NCI-H774 (cell line): ENCODE measurements at places on chromosomes 1 and 21.

GRCh38 chr1:66436378-66437135, 97.4 kb upstream of the SGIP1 start:
- DNase-seq = no peak

DNA sequence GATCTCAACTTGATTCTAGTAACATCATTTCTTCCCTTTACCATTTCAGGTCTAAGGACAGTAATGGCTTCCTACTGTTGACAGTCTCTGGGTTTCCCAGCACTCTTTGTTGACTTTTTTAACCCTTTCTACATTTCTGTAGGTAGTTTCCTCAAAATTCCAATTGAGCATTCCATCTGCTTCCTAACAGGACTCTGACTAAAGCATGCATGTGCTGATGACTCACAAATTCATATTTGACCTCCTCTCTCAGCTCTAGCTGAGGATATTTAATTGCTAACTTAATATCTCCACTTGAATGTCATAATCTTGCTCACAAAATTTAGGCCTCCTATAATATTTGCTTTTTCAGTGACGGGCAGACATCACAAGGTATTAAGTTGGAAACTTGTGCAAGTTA, 93.3 kb upstream of the ZNHIT6 start:
- DNase-seq = no peak

DNA sequence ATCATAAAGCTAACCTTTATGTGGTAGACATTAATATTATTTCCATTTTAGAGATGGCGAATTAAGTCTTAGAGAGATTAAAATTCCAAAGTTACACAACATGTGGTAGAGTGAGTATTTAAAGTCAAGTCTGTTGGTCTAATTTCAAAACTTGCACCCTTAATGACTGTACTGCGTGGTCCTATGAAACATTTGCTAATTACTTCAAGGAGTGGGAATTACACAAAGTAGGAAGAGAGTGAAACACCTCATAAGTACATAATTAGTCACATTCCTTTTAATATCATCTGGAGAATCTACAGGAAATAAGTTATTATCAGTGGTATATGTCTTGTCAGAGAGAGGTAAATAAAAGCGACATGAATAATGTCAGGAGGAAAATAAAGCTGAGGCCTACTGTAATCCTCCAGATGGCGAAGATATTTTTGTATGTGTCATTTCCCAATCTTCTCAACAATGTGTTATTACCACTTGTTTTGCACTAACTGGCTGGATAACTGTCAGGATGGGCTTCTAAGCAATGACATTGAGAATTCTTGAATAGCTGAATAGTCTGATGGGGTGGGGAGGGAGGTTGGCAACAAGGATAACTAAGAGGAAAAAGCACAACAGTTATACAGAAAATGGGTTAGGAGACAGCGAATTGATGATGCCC, 95.5 kb downstream of the TNFSF18 start:
- DNase-seq = no peak

GRCh38 chr1:66134004-66134403, 341.3 kb downstream of the PDE4B start:
- DNase-seq = no peak

DNA sequence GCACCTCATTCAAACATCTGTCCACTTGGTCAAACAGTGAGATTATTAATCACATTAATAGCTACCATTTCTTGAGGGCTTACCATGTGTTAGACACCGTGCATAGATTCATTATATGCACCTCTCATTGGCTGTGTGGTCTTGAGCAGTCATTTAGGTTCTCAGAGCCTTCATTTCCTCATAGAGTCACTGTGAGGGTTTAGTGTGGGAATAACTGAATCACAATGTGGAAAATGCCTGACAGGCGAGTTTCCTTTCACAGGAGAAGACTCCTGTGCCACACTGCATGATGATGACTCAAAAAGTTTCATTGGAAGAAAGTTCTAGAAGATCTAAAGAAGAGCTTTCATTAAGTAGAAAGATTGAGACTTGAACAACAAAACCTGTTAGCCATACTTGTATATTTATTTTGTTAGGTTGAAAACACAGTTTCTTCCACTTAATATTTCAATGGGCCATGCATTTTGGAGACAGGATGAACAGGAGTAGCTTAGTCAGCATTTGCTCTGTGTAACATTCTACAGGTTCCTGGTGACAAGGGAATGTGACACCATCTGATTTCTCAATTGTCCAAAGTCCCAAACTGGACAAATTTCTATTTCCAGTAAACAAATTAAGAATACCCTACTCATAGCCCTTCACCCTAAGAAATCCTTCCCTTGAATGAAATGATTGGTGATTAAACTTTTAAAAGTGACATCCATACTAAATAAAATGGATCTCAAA, 45.7 kb downstream of the FYB2 start:
- DNase-seq = no peak

DNA sequence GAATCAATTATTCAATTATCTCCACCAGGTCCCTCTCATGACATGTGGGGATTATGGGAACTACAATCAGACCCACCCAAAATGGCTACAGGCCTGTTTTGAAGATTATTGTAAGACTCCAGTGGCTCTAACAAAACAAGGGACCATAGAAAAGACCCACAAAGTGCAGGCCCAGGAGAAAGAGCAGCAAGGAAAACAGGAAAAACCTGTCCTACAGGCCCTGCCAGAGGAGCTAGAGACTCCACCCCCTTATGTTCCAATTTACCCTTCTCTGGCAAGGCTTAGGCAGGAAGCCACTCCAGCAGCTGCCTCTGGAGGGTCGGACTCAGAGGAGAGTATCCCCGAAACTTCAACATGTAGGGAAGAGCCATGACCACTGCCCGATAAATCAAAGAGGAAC, 96.5 kb downstream of the LIPI start:
- DNase-seq = no peak

- no peak for DNase-seq
Measured at GRCh38 chr1:103145449-103145848, 37.1 kb upstream of the COL11A1 start.

- no peak for DNase-seq
Measured at GRCh38 chr1:115748401-115749150, 19.9 kb downstream of the CASQ2 start.

GRCh38 chr21:17658931-17659330, 46.2 kb upstream of the BTG3 start:
- no peak for DNase-seq

DNA sequence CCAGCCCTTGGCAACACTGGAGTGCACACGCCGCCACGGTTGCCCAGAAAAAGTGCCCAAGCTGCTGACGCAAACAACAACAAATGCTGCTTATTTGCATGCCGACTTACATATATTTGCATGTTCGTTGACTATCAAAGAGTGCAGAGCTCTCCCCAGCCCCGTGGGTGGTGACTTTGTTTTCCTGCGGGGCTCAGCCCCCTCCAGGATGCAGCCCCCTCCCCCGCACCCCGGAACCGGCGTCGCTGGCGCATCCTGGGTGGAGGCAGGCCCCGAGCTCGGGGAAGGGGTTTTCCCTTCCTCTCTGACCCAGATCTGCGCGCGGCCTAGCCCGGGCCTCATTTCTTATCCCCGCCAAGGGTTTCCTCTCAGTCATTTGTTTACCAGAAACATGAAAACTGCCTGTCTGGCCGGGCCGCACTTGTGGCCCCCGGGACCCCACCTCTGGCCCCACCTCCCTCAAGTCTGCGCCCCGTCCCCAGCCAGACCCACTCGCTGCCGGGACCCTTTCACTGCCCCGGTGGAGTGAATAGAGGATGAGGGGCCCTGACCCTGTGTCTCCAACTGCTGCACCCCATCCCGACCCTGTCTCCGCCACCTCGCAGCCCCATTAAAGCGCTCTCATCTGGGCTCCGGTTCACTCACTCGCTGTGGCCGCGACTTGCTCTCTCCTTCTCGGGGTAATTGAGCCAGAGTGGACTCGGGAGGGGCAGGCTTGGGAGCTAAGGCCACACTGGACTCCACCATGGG, 5.5 kb downstream of the TNFRSF25 start:
- no peak for DNase-seq

DNA sequence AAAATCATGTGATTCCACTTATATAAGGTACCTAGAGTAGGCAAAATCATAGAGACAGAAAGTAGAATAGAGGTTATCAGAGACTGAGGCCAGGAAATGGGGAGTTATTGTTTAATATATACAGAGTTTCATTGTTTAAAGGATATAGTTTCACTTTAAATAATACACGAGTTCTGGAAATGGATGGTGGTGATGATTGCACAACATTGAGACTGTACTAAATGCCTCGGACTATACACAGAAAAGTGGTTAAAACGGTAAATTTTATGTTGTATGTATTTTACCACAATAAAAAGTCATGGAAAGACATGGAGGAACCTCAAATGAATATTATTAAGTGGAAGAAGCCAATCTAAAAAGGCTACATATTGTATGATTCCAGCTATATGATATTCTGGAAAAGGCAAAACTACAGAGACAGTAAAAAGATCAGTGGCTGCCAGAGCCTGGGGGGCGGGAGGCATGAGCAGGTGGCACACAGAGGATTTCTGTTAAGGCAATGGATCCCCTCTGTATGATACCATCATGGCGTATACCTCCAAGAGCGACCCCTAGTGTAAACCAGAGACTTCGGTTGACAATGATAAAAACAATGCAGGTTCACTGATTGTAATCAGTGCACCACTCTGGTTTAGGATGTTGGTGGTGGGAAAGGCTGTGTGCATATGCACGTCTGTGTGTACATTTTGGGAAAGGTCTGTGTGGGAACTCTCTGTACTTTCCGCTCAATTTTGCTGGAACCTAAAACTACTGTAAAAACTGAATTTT, 7.5 kb downstream of the C1orf198 start:
- no peak for DNase-seq

DNA sequence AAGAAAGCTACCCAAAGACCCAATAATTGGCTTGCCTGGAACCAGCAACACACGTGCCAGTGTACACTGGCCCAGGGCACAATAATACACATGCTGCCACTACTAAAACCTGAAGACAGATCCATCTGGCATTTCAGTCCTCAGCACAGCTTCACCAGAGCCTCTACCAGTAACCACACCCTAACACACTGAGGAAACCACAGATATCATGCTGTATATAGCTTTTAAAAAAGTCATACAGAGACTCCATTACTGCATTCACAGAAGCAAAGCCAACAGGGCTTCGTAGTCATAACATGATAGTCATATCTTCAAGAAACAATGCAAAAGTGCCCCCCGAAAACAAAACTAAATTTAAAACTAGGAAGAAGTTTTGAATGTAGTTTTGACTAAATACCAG, 40.6 kb upstream of the NEGR1 start:
- no peak for DNase-seq

DNA sequence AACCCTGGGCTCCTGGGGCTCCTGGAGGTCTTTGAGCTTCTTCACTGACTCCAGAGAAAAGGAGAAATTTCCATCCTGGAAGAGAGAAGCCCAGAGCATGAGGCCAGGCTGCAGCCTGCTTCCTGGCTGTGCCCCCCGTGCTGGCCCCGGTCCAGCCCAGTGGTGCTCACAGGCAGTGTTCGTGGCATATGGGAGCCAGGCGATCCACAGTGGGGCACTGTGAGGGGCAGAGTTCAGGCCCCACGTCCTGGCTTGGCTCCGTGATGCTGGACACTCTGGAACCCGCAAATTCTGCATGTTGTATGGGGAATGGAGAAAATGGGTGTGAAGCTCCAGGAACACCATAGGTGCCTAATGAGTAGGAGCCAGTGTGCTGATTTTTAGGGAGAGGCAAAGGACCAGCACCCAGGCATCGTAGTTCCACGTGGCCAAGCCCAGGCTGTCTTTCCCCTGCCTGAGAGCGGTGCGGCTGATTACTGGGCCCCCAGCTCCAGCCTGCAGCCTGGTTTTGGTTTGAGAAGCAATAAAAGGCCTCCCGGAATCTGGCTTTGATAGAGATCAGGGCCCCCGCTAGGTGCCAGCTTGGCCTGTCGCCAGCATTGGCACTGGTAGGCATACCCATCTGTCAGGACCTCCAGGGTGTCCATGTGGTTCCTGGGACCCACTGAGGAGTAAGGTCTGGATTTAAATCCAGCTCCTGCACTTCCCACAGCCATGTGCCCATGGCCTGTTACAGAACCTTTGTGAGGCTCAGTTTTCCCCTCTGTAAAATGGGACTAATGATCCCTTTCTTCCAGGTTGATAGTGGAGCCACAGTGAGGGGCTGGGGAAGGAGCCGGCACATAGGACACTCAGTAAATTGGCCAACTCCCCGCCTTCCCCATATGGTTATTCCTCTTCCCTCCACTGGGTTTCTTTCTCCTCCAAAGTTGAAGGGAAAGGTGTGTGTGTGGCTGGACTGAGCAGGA, 725 bp downstream of the GUCA2A start:
- no peak for DNase-seq

- no peak for DNase-seq
Measured at GRCh38 chr1:67552336-67552759, 122.1 kb upstream of the SERBP1 start.

GRCh38 chr21:29821230-29821629, 118.6 kb downstream of the GRIK1 start:
- no peak for DNase-seq

- DNase-seq = no peak
Measured at GRCh38 chr1:19448491-19449439, 36.6 kb downstream of the CAPZB start.

DNA sequence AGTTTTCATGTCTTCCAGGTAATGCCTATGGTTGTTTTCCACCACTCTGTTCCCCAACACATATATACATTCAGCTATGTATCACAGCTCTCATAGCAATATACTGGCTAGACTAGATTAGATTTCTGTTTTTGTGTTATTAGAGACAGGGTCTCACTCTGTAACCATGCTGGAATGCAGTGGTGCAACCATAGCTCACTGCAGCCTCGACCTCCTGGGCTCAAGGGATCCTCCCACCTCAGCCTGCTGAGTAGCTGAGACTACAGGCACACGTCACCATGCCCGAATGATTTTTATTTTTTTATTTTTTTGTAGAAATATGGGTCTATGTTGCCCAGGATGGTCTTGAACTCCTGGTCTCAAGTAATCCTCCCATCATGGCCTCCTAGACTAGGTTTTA, 37.7 kb downstream of the SYNJ1 start:
- DNase-seq = no peak

- DNase-seq = no peak
Measured at GRCh38 chr1:20143318-20143717, 4.2 kb downstream of the PLA2G2F start.

GRCh38 chr1:232459826-232460225, 170.1 kb downstream of the SIPA1L2 start:
- no peak for DNase-seq

GRCh38 chr1:209552406-209553264, 30.9 kb upstream of the CAMK1G start:
- no peak for DNase-seq

DNA sequence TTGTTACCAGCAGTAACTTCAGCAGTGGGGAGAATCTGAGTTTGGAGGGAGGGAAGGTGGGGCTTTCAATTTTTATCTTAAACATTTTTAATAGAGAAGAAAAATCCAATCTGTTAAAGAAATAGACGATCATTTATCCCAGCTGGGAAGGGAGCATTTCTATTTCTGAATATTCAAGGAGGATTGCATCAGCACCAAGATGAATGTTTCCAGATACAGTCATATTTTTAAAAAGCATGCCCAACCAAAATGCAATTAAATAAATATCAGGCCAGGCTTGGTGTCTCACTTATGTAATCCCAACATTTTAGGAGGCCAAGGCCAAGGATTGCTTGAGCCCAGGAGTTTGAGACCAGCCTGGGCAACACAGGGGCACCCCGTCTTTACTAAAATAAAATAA, 1.7 kb upstream of the ATP1A4 start:
- DNase-seq = no peak

GRCh38 chr1:93223023-93223675, 42.6 kb downstream of the CCDC18 start:
- no peak for DNase-seq
